Esophagus muscularis mucosa (tissue), 4 donors: ENCODE measurements at places on chromosomes 3 and 15. TPM values are rescaled to one million over a fixed set of nuclear protein-coding genes. Genes with fewer than 3 reads are reported as not detected.

Gene GPR87
- total RNA-seq, result not detected

Gene THAP10
- 3.4 TPM for total RNA-seq

GRCh38 chr15:31758126-31758525 lies 272.2 kb upstream of the CHRNA7 start:
- H3K36me3 ChIP-seq, result no peaks in the 10 kb centered on the region
- H3K4me3 ChIP-seq, result no peak overlapping the region
- no peaks in the 10 kb centered on the region for H3K4me1 ChIP-seq

GRCh38 chr3:151305060-151305774 lies 11.4 kb downstream of the GPR87 start:
- H3K36me3 ChIP-seq, result no peaks in the 10 kb centered on the region
- H3K4me1 ChIP-seq, result no peaks in the 10 kb centered on the region
- no peaks in the 10 kb centered on the region for H3K27me3 ChIP-seq
- peak; percentile 91 for DNase-seq

DNA sequence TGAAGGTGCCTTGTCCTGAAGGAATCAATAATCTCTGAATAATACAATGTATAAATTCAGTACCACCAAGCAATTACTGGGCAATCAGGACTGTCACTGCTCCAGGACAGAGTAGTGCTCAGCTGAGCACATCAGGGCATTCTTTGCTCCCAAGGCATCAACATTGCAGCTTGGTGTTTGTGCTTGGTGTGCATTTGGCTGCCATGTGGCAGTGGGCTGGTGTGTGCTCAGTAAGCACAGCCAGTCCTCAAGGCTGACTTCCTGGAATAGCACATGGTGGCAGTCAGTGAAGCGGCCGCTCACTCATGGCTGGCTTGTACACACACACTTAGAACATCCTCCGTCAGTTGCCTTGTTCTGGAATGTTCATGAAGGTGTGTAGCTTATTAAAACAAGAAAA lies 217.0 kb downstream of the EPHB1 start:
- H3K36me3 ChIP-seq, result no peaks in the 10 kb centered on the region
- DNase-seq, result peak; percentile 90
- H3K4me3 ChIP-seq, result no peak overlapping the region

- no peak for DNase-seq
- no peak overlapping the region for H3K27ac ChIP-seq
- no peak overlapping the region for H3K4me3 ChIP-seq
- no peaks in the 10 kb centered on the region for H3K36me3 ChIP-seq
Observed at GRCh38 chr15:49984436-49984835, 134.6 kb downstream of the ATP8B4 start.

DNA sequence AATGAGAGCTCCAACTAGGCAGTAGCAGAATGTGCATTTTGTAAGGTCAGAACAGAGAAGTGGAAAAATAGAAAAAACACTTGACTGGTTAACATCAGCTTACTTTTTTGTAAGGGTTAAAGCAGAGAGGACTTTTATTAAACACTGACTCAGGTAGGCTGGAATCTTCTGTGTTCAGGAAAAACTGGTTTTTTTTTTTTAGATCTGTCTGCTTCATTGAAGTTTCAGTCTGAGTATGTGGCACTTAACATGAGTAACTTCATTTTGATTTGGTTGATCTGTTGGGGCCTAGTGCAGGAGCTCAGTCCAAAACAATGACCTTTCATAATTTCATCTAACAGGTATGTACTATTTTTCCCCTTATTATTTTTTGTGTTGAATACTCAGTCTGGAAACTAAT lies 141.1 kb downstream of the DOCK3 start:
- H3K36me3 ChIP-seq, result no peaks in the 10 kb centered on the region
- H3K27me3 ChIP-seq, result no peaks in the 10 kb centered on the region
- H3K27ac ChIP-seq, result no peak overlapping the region
- H3K4me3 ChIP-seq, result no peak overlapping the region
- no peaks in the 10 kb centered on the region for H3K4me1 ChIP-seq

- H3K27me3 ChIP-seq, result no peaks in the 10 kb centered on the region
- H3K4me1 ChIP-seq, result peaks cover 21% of the 10 kb centered on the region
- peak overlapping the region; percentile 68 for H3K4me3 ChIP-seq
- DNase-seq, result peak; percentile 94
- no peaks in the 10 kb centered on the region for H3K36me3 ChIP-seq
Observed at GRCh38 chr3:50365080-50365841, 5.9 kb upstream of the TMEM115 start.

DNA sequence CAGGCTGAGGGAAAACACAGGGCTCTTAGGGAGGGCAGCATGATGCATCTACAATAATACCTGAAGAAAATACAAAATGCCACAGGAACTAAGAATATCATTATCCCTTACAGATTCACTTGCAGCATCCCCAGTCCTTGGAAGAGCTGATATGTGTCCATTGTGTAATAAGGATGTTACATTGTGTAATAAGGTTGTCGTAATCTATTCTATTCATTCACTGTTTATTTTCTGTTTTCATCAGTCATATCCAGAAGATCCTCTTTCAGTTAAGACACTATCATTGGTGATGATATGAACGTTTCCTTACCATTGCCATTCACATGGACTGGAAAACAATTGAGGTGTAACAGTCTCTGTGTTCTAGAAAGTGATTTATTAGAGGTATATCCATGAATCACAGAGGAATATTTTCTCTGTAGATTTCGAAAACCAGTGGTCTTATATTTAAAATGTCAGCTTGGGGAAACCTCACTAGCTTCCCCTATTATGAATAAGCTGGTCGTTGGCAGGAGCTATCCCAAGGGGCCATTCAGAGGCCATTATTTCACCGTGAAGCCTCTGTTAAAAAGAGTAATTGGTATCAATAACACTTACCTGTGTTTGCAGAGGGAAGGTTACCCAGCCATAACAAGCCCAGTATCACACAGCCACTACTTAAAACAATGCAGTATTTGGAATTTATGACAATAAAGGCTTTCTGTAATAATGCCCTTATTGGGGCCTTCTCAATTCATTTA lies 241.1 kb downstream of the ZNF385D start:
- no peaks in the 10 kb centered on the region for H3K36me3 ChIP-seq
- no peaks in the 10 kb centered on the region for H3K4me1 ChIP-seq
- no peak overlapping the region for H3K4me3 ChIP-seq
- H3K27ac ChIP-seq, result no peak overlapping the region
- DNase-seq, result no peak
